ENCODE measurements at places on chromosomes 1 and 21.

DNA sequence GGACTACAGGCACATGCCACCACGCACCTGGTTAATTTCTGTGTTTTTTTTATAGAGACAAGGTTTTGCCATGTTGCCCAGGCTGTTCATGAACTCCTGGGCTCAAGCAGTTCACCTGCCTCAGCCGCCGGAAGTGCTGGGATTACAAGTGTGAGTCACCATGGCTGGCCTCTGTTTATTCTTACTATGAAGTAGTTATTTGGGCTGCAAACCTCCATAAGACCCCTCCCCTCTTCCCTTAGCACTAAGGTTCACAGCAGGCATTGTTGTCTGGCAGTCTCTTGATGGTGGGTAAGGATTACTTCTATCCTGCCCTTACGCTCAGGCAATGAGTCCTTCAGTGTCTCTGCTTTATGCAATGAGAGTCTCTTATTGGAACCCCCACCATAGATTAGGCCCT lies 51.8 kb downstream of the ANGPTL1 start:
- DNase-seq = no peak

- DNase-seq = peak; percentile 2
Observed at GRCh38 chr1:10835822-10836421, 39.5 kb upstream of the CASZ1 start.

DNA sequence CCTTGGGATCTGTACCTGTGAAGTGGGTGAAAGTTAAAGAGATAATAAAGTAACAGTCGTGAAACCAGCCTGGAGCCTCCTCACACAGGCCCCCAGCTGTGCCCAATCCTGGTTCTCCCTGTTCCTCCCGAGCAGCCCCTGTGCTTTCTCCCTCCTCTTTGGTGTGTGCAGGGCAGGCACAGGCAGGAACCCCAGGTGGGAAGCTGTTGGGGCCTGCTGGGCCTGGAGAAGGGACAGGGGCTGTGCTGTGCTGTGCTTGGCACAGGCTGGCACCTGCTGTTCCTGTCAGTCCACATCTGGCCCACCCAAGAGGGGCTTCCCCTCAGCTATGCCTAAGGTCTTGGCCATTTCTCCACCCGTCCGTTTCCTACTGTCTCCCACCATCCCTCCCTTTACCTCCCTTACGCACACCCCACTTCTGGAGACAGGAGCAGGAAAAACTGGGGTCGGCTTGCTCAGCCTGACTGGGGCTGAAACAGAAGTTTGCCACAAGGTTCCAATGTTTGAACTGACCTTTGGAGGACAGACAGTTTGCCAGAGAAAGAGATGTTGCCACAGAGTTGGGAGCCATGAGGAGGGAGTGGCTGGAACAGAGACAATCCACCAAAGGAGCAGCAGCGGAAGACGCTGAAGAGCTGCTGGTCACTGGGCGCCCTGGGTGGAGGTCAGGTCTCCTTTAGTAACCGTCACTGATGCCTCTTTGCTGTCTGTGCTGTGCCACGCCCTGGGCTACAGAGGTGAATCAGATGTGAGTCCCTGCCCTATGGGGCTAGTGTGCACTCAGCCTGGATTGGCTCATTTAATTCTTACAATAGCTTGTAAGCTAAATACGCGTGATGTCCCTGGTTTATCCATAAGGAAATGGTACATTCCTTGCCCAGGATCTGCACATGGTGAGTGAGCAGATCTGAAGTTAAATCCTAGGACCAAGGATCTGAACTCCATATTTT lies 18.8 kb upstream of the ARTN start:
- DNase-seq = no peak

DNA sequence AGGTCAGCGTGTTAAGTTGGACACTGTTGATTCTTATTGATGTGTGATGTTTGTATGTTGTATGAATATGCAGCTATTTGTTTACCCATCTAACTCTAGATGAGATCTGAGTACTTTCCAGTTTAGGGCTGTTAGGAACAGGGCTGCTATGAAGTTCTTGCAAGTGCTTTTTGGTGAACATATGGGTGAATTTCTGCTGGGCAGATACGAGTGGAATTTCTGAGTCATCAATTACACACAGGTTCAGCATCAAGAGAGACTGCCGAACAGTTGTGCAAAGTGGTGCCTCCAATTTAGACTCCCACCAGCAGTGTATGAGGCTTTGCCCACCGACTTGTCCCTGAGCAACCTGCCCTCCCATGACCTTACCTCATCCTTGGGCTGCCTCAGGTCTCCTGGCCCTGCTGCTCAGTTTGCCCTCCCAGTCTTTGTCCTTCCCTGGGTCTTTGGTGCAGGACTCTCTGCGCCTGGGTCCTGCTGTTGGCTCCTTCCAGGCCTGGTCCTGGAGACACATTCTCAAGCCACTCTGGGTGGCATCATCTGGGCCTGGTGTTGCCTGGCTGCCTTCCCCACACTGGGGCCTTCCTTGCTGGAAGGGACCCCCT lies 343.6 kb downstream of the PTPRU start:
- DNase-seq = no peak

DNA sequence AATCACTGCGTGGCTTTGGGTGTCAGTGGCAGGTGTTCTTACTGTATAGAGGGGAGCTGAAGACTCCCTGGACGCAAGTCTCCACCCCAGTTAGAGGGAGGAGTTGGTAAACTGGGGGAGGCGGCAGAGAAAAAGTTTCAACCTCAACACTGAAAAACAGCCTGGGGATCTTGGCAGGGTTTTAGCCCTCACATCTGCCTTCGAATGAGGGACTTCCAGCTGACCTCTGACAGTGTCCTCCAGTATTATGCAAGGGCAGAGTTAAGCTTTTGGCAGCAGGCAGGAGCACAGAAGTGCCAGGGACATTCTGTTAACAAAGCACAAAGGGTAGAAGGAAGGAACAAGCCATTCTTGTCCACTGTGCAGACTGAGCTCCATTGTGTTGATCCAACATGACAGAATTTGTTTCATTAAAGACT lies 41.2 kb upstream of the RAB4A start:
- DNase-seq = no peak

GRCh38 chr1:235504122-235504493 lies at the start of gene B3GALNT2:
TSS of gene B3GALNT2 (minus strand) at chr1:235504452. CDS start at chr1:235504252, 200 bp downstream.
- no peak for DNase-seq

DNA sequence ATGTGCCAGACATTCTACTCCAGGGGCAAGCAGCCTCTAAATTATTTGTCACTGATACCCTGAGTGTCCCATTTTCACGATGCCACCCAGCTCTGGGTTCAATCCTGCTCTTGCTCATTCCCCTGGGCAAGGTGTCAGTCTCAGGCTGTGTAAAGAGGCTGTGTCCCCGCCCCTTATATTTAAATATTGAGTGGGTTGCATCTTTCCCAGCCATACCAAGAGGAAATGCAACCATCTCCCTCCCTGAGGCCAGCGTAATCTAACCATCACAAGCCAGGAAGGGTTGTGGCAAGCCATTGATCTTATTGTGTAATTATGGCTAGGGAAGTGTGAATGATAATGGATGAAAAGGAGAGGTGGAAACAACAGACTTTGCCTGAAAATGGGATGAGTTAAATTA lies 54.7 kb upstream of the CLDN14 start:
- no peak for DNase-seq

- DNase-seq = no peak
Observed at GRCh38 chr1:206651014-206651413, 15.7 kb downstream of the DYRK3 start.

DNA sequence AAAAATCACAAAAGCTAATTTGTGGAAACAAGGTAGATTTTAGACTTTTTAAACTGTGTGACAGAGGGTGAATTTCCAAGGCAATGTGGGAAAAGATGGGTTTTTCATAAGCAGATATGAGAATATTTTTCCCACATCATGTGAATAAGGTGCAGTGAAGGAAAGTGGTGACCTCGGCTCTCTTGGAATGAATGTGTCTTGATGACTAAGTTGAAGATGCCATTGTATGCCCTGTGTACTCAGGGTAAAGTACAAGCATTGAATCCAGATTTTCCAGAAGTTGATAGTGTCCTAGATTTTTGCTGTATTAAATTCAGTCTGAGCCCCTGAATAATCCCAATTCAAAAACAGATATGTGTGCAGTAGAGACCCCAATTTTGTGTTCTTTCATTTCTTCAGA lies 442.6 kb upstream of the ADGRL2 start:
- no peak for DNase-seq

GRCh38 chr1:161131523-161132409 lies 701 bp downstream of the DEDD start:
- DNase-seq = no peak

DNA sequence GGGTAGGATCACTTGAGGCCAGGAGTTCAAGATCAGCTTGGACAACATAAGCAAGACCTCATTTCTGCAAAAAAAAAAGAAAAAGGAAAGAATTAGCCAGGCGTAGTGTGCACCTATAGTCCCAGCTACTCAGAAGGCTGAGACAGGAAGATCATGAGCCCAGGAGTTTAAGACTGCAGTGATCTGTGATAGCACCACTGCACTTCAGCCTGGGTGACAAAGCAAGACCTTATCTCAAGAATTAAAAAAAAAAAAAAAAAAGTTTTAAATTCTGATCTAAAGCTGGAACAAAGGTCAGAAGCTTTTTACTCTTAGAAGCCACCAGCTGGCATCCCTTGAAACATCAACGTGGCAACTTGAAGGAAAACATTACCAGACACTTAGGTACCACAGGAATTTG lies 45.3 kb downstream of the HENMT1 start:
- no peak for DNase-seq

GRCh38 chr1:204858363-204858821 lies 12.3 kb upstream of the NFASC start:
- no peak for DNase-seq

- DNase-seq = no peak
Observed at GRCh38 chr1:198922638-198923430, 284.0 kb downstream of the PTPRC start.

DNA sequence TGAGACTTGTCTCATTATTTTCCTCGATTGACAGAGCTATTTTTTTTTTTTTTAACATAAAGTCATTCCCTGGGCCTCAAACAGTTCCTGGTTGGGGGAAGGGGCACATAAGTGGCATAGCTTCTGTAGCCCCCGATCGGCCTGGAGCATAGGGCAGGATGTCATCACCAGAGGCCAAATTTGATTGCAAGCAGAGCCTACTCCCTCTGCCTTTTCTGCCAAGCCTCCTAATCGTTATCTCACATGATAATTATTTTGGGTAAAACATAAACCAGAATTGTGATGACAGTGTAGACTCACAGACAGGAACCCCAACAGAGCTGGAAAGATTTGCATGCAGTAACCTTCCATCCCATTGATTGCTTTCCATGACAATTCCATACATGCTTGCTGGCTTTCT lies 404.8 kb downstream of the PCP4 start:
- DNase-seq = no peak

- no peak for DNase-seq
Observed at GRCh38 chr1:174358786-174359453, 88.8 kb upstream of the GPR52 start.

DNA sequence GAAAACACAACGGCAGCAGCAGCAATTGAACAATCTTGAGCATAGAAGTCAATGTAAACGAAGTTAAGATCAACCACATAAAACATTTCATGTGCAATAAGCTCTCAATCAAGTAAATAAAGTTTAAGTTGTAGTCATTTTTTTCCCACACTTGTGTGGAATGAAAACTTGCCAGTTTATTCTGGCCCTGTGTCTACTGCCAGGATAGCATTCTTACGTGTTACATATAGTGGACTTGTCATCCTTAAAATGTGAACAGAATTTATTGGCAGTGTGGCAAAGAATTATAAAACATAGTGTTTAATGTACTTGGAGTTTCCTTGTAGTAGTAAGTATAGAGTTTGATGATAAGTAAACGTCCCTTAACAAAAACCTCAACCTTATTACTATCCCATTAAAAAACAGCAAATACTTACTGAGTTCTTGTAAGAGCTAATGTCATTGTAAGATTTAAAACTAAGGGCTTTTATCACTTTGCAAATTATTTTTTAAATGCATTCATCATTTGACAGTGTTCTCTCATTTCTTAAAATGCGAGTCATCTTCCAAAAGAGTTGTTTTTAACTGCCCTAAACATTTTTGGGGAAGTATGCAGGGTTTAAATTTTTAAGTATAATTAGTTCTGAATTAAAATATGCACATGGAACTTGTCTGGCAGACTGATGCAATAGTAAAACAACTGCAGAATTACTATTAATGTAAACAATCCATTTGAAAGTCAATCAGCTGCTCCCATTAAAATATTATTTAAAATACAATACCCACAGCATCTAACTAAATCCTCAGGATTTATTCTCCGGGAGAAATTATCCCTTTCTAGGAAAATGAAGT lies 7.9 kb downstream of the COX20 start:
- no peak for DNase-seq

DNA sequence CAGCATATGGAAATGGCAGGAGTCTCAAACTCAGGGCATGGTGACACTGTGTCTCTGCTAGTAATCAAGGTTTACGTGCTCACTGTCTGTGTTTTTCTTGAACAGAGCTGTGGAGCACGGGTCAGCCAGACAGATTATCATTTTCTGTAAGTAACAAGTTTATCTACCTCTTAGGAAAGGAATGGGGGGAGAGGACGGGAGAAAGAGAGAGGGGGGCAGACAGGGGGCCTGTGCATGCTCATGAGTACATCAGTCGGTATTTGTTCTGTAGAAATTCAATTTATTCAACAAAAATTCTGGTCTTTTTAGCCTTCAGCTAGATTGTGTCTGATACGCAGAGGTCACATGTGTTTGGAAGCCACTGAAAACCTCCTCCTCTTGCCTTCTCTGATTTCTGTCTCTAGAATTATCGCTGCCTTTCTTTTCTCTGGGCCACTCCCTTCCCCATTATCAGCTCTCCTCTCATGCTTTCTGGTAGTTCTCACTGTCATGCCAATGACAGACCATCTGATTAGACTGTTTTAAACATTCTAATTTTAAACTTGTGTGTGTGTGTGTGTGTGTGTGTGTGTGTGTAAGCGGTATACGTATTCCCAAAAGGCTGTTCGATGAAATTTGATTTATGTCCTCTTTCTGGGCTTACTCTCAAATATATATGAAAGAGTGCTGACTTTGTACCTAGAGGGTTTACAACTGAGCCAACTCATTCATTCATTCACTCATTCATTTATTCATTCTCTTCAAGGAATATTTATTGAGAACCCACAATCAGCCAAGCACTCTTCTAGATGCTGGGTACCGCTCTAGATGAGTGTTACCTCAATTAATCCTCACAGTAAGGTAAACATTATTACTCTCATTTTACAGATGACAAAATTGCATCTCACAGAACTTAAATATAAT lies 636.9 kb downstream of the KIF26B start:
- DNase-seq = no peak

DNA sequence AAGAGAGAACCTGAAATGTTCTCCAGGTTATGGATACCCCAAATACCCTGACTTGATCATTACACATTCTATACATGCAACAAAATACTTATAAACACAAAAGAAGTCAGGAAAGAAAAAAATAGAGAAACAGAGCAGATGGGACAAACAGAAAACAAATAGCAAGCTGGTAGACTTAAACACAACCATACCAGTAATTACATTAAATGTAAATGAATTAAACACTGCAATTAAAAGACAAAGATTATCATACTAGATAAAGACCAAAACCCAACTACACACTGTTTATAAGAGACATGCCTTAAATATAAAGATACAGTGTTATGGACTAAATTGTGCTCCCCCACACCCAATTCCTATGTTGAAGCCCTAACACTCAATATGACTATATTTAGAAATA lies 117.2 kb downstream of the ACBD6 start:
- no peak for DNase-seq

- no peak for DNase-seq
Observed at GRCh38 chr1:7302126-7302525, 469.0 kb upstream of the VAMP3 start.
